ENCODE measurements at places on chromosomes 7 and 10. TPM values are rescaled to one million over a fixed set of nuclear protein-coding genes. Genes with fewer than 3 reads are reported as not detected.

The SUN3 gene
- not detected for total RNA-seq

The PANK1 gene
- 8.1 TPM for total RNA-seq

The TRIL gene
- not detected for total RNA-seq

The BTBD16 gene
- not detected for total RNA-seq

The IKZF1 gene
- total RNA-seq, result 118 TPM

The GRM3 gene
- not detected for total RNA-seq

The UROS gene
- 61.1 TPM for total RNA-seq

The GSTO2 gene
- 1.3 TPM for total RNA-seq

The GPR22 gene
- not detected for total RNA-seq

- no peaks in the 10 kb centered on the region for H3K27me3 ChIP-seq
- H3K27ac ChIP-seq, result no peak overlapping the region
- H3K4me3 ChIP-seq, result no peak overlapping the region
- no peaks in the 10 kb centered on the region for H3K36me3 ChIP-seq
Measured at GRCh38 chr7:16344927-16345326, 76.4 kb downstream of the CRPPA start.

- H3K4me3 ChIP-seq, result no peak overlapping the region
- no peaks in the 10 kb centered on the region for H3K36me3 ChIP-seq
- H3K4me1 ChIP-seq, result peaks cover 15% of the 10 kb centered on the region
- H3K27me3 ChIP-seq, result no peaks in the 10 kb centered on the region
- no peak overlapping the region for H3K27ac ChIP-seq
- no peak for DNase-seq
Measured at GRCh38 chr10:15169555-15170401, 1.3 kb upstream of the NMT2 start.

GRCh38 chr10:123706236-123706635, 40.1 kb downstream of the GPR26 start:
- no peaks in the 10 kb centered on the region for H3K27me3 ChIP-seq
- DNase-seq, result no peak
- no peaks in the 10 kb centered on the region for H3K36me3 ChIP-seq
- H3K4me3 ChIP-seq, result no peak overlapping the region
- H3K4me1 ChIP-seq, result no peaks in the 10 kb centered on the region

DNA sequence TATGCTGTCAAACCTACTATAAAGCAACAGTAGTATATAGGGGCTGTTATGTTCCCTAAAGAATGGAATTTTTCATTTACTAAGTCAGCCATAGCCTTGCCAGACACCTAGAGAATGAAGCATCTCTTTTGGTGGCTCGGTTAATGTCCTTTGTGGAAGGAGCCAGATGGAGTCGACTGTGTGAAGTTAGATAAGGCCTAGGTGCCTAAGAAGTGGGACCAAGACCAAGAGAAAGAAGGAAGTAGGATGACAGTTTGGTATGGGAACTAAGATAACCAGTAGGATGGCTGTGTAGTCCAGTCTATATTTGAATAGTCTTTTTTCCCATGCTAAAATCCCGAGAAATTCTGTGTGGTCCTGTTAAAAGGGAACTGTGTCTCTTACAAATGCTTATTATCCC, 62.2 kb downstream of the REEP3 start:
- H3K27me3 ChIP-seq, result no peaks in the 10 kb centered on the region
- no peak overlapping the region for H3K4me3 ChIP-seq
- H3K27ac ChIP-seq, result no peak overlapping the region
- no peaks in the 10 kb centered on the region for H3K36me3 ChIP-seq

DNA sequence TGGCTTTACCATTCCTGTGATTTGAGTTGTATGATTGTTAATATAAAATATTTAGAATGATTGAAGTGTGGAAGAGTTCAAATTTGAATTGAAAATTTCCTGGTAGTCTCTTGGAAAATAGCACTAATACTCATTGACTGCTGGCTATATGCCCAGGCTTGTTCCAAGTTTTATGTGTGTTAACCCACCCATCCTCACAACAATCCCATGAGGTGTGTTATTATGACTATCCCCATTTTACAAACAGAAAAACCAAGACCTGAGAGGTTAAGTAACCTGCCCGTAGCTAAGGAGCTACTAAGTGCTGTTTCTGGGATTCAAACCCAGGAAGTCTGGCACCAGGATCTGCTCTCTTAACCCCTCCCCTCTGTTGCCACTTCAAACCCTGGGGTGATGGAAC, 213.9 kb downstream of the CREB5 start:
- DNase-seq, result no peak
- H3K4me3 ChIP-seq, result no peak overlapping the region

DNA sequence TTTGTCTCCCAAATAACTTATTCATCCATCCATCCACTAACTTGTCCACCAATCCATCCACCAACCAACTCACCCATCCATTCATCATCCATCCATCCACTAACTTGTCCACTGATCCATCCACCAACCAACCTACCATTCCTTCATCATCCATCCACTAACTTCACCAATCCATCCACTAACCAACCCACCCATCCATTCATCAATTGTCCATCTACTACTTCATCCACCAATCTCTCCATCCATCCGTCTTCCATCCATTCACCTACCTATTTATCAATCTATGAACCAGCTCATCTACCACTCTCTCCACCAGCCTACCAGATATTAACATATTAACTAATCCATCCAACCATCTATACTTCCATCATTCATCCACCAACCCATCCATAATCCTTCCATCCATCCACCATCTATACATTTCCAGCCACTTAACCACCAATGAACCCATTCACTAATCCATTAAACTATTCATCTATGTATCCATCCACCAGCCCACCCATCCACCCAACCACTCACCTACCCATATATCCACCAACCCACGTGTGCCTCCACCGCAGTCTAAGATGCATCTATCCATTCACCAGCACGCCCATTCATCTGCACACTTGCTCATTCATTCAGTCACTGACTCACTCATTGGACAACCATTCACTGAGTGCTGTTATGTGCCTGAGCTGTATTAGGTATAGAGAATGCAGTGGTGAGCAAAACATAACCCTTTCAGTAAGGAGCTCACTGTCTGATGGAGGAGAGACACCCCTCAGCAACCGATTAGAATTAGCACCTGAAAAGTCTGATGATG, 19.8 kb upstream of the TBL2 start:
- DNase-seq, result no peak
- H3K36me3 ChIP-seq, result no peaks in the 10 kb centered on the region
- no peak overlapping the region for H3K4me3 ChIP-seq

GRCh38 chr7:133007961-133008360, 73.9 kb downstream of the CHCHD3 start:
- H3K36me3 ChIP-seq, result peaks cover 6% of the 10 kb centered on the region
- H3K27ac ChIP-seq, result no peak overlapping the region
- no peaks in the 10 kb centered on the region for H3K27me3 ChIP-seq

GRCh38 chr10:21511095-21511570, 14.3 kb downstream of the SKIDA1 start:
- H3K4me1 ChIP-seq, result peaks cover 3% of the 10 kb centered on the region
- DNase-seq, result no peak
- no peak overlapping the region for H3K4me3 ChIP-seq
- no peak overlapping the region for H3K27ac ChIP-seq
- no peaks in the 10 kb centered on the region for H3K27me3 ChIP-seq

DNA sequence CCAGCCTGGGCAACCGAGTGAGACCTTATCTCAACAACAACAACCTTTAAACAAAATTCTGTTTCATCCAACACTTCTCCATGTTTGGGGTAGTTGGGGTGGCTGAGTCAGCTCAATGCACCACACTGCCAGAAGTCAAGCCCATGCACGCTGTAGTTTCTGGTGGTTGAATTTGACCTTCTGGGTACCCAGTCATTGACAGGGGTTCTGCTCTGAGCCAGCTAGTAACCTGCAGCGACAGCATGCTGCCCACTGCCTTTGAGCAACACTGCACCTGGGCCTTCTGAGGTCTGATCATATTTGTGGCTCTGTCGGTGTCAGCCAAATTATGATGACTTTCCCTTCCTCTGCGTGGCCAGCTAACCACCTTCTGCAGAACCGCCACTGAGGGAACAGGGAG, 84.6 kb upstream of the ZNF438 start:
- no peak overlapping the region for H3K27ac ChIP-seq
- no peaks in the 10 kb centered on the region for H3K4me1 ChIP-seq

- DNase-seq, result no peak
- no peak overlapping the region for H3K4me3 ChIP-seq
- H3K36me3 ChIP-seq, result no peaks in the 10 kb centered on the region
- H3K27me3 ChIP-seq, result no peaks in the 10 kb centered on the region
Measured at GRCh38 chr10:113922787-113923570, 68.5 kb downstream of the NHLRC2 start.

GRCh38 chr7:143085109-143085508, 33.0 kb downstream of the OR6V1 start:
- H3K4me1 ChIP-seq, result peaks cover 37% of the 10 kb centered on the region
- peak overlapping the region; percentile 99 for H3K27ac ChIP-seq
- no peaks in the 10 kb centered on the region for H3K36me3 ChIP-seq
- peak overlapping the region; percentile 39 for H3K4me3 ChIP-seq
- no peaks in the 10 kb centered on the region for H3K27me3 ChIP-seq

DNA sequence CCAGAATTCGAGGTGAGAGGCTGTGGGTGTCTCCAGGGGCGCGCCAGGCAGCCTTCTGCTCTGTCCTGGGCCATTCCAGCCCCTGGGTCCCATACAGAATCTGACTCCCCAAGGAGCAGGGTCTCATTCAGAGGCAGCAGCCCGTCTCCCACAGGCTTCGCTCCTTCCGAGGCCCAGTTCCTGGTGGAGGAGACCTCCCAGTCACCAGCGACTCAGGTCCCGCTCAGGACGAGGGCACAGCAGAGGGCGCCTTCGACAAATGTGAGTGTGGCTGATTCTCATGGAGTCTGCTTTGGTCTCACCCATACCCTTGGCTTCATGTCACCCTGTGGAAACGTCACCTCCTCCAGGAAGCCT, 81.8 kb upstream of the GPR26 start:
- H3K4me3 ChIP-seq, result no peak overlapping the region
- DNase-seq, result no peak
- H3K4me1 ChIP-seq, result no peaks in the 10 kb centered on the region

GRCh38 chr10:2284071-2284470, 546.7 kb upstream of the ADARB2 start:
- no peaks in the 10 kb centered on the region for H3K36me3 ChIP-seq
- H3K4me3 ChIP-seq, result no peak overlapping the region
- H3K27ac ChIP-seq, result no peak overlapping the region
- no peaks in the 10 kb centered on the region for H3K4me1 ChIP-seq
- no peak for DNase-seq

DNA sequence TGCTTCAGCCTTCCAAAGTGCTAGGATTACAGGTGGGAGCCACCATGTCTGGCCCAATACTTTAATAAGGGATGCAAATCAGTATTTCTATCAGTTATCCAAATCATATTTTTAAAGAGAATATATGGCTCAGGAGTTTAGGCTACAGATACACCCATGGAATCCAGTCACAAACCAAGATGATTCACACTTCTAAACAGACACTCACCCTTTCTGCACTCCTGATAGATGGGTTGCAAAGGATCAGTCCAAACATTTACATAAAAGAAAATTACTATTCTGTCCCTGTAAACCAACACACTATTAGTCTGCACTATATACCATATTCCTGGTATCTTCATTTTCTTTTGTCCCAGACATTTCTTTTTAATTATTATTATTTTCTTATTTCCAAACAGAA, 2.2 kb downstream of the MORN4 start:
- H3K4me3 ChIP-seq, result no peak overlapping the region
- no peaks in the 10 kb centered on the region for H3K36me3 ChIP-seq
- no peaks in the 10 kb centered on the region for H3K27me3 ChIP-seq
- H3K4me1 ChIP-seq, result no peaks in the 10 kb centered on the region

DNA sequence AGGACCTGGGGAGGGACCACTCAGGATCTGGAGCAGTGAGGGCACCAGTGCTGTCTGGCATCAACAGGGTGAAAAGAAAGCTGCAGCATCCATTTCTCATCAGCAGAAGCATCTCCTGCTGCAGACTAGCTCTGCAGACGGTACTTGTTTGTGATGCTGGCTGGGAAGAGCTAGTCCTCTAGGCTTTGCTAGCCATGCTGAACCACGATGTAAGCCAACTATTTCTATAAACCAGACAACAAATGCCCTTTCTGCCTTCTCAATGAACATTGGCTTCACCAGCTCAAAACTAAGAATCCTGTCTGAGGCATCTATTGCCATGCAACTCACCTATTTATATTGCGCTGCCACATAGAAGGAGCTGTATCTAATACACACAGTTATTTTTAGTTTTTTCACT, 65.6 kb downstream of the CTTNBP2 start:
- no peak overlapping the region for H3K27ac ChIP-seq
- H3K4me3 ChIP-seq, result no peak overlapping the region
- DNase-seq, result no peak
- no peaks in the 10 kb centered on the region for H3K4me1 ChIP-seq
- H3K27me3 ChIP-seq, result no peaks in the 10 kb centered on the region

- H3K4me3 ChIP-seq, result no peak overlapping the region
- H3K27ac ChIP-seq, result no peak overlapping the region
- H3K4me1 ChIP-seq, result no peaks in the 10 kb centered on the region
- no peaks in the 10 kb centered on the region for H3K27me3 ChIP-seq
- H3K36me3 ChIP-seq, result no peaks in the 10 kb centered on the region
Measured at GRCh38 chr7:82789883-82790609, 346.5 kb upstream of the CACNA2D1 start.

- H3K4me1 ChIP-seq, result no peaks in the 10 kb centered on the region
- H3K4me3 ChIP-seq, result no peak overlapping the region
- DNase-seq, result peak; percentile 77
- H3K36me3 ChIP-seq, result no peaks in the 10 kb centered on the region
Measured at GRCh38 chr10:43202224-43202656, 64.0 kb downstream of the CSGALNACT2 start.

DNA sequence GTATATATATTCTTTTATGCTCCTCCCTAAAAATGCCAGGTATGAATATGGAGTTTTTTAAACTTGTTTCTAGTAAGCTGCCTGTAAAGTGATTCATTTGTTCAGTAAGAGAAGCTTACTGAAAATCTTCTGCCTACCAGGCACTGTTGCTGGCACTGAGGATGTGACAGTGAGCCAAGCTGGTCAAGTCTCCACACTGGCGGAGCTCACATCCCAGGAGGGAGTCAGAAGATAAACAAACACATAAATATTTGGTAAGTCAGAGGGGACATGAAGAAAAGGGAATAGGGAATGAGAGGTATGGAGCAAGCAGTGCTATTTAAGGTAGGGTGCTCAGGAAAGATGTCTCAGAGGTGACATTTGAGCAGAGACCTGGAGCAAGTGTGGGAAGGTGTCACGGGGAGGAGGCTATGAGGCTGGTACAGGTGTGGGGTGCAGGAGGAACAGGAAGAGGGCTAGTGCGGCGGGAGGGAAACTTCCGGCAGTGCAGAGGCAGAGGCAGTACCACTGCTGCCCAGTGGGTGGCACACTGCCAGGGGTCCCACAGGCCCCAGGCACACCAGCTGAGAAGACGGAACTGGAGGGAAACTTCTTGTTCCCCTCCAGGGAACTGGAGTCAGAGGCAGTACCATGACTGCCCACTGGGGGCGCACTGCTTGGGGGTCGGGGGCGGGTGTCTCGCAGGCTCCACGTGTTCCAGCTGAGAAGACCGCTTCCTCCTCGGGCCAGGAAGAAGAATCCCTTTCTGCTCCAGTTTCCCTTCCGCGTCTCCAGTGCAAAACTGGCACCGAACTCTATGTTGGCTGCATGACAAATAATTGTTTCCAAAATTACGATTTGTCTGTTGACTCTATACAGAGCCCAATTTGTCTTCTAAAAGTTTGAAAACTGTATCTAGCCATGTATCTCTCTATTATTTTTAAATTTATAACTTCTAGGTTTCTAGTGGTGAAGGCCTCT, 161.0 kb downstream of the TEX36 start:
- no peaks in the 10 kb centered on the region for H3K27me3 ChIP-seq
- peak; percentile 89 for DNase-seq
- no peak overlapping the region for H3K27ac ChIP-seq
- peaks cover 3% of the 10 kb centered on the region for H3K4me1 ChIP-seq
- no peaks in the 10 kb centered on the region for H3K36me3 ChIP-seq

All from Karpas-422 (cell line).